ENCODE measurements at places on chromosomes 7 and 10.

- DNase-seq, result no peak
Observed at GRCh38 chr7:6392712-6393666, 54.8 kb downstream of the DAGLB start.

- DNase-seq, result no peak
Observed at GRCh38 chr10:4267086-4267773, 482.2 kb upstream of the KLF6 start.

GRCh38 chr10:70227548-70228320, 5.5 kb downstream of the PPA1 start:
- no peak for DNase-seq

DNA sequence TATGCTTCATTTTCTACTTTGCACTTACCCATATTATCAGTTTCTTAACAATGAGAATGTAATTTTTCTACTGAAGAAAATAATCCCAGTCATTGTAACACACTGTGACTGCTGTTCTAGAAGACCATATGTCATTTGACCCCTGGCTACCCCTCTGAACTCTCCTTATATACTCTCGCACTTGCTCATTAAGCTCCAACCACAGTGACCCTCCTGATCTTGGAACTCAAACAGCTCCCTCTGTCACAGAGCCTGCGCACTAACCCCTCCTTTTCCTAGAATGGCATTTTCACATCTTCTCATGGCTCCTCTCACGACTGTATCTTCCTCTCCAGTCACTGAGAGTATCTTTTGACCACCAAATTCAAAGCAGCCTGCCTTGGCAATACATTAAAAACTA, 169.7 kb downstream of the CACNA2D1 start:
- no peak for DNase-seq

DNA sequence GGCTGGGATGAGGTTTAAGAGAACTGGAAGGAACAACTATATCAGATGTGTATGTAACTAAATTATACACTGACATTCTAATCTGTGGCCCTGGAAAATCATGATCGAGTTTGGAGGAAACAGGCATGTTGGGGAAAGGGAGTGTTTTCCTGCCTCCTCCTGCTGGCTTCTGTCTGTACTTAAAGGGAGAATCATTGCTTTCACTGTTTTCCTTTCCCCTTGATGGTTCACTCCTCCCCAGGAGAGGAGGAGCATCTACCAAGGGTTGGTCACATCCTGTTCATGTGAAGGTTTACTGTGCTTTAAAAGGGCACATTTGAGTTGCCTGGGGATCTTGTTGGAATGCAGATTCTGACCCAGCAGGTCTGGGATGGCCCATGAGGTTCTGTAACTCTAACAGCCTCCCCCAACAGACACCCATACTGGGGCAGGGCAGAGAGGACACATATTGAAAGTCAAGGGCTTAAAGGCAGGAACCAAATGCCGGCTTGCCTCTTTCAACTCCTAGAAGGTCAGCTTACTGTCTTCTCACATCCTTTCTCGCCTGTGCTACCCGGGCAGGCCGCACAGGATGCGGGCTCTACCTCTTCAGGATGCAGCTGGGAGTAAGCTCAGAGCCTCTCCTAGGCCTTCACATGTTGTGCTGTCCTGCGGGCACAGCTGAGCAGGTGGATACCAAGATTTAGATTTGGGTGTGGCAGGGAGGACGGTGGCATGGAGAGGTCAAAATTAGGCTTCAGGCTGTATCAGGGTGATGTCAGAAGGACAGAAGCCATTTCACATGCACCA, 694.8 kb downstream of the KCNMA1 start:
- DNase-seq, result no peak

GRCh38 chr10:129655679-129656031, 188.6 kb downstream of the MGMT start:
- no peak for DNase-seq

DNA sequence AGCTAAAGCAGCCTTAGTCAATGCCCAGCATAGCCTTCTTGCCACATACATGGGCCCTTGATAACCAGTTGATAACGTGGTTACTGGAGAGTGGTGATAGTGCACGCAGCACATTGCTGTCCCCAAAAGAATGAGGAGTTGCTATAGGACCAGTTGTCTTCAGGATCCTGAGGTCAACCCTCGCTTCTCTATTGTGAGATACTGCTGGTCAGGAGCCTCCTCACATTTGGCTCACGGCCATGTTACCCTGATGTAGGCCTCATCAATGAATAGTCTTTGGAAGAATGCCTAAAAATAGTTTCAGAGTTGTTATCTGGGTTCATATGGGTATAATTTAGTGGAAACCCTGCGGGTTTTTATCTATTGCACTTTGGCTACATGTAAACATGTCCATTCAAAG, 230.7 kb downstream of the VTI1A start:
- no peak for DNase-seq

DNA sequence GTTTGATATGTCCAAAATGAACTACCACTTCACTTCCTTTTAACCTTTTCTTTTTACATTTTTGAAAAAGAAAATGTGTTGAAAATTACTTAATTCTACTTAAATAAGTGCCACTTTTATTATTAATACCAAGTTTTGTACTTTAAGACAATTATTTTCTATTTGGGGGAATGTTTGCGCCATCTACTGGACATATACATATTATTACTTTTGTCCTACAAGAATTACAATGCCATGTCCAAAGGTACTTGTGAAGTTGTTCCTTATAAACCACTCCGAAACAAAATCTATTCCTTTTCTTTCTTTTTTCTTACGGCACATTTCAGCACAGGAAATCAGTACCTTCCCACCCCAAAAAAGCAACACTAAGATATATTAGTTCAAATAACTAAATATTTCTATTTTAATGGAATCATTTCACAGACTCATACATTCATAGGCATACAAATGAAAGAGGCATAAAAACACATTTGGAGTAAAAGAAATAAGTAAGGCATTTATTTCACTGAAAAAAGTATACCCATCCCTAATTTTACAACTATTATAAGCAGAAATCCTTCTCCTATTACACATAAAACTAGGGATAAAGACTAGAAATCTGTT, 169.9 kb downstream of the RNF133 start:
- DNase-seq, result no peak

- no peak for DNase-seq
Observed at GRCh38 chr10:47178537-47179290, 121.3 kb upstream of the GDF10 start.

DNA sequence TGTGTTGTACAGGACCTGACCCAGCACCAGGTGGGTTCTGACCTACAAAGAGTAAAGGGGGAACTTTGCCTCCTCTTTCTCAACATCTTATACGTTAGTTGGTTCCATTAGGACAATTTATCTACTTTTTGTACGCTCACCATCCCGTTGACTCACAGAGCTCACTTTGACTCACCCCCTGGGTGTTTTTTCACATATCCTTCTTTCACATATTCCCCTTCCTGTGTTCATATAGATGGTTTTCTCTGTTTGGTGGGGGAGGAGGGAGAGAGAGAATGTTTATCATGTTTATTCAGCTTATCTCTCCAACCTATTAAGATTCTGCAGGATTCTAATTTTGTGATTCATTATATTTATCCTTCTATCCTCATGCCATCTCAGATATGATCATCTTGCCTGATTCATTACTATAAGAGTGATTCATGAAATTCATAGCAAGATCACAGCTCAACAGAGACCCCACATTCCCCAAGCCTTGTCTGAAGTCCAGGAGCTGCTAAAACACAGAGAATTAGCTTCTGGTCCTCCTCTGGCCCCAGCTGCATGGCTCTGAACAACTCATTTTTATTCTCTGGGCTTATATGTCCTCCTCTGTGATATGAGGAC, 37.2 kb downstream of the PRSS2 start:
- no peak for DNase-seq

- DNase-seq, result no peak
Observed at GRCh38 chr7:52030722-52031121, 714.1 kb upstream of the COBL start.

DNA sequence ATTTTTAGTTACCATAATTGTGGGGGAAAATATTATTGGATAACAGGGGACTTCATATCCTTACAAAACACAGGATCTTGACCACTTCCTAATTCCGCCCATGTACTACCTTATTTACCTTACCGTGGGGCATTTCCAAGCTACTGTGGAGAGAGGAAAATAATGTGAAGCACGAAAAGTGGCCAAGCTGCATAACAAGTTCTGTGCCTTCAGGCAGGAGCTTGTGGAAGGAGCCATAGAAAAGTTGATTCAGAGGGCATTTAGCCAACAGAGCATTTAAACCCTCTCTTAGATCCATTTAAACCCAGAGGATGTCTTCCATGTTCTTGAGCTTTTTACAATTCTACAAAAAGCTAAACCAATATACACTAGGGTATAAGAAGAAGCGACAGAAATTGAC, 41.6 kb downstream of the DNAJB9 start:
- DNase-seq, result no peak

DNA sequence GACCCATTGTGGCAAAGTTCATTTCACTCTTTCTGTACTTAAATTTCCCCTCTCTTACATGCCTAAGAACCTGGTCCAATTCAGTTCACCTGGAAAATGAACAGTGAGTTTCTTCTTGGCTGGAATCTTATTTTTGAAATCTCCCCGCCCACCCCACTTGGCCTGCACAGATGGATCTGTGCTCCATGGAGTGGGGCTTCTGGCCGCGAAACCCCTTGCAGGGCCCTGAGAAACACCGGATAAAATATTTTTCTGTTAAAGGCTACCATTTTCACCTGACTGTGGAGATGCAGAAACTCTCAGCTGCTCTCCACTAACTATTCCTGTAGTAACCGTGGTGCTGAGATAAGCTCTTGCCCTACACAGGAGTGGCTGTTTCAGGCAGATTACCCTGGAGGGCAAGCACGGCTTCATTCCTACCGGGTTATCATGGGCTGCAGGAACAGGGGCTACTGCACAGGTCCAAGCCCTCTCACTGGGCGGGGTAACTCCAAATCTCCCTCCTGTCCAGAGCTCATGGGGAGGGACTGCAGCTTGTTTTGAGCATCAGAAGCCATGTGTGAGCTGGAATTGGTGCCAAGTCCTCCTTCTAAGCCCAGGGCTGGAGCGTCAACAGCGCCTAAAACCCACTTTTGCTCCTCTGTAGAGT, 118.9 kb downstream of the PRPF18 start:
- DNase-seq, result no peak

DNA sequence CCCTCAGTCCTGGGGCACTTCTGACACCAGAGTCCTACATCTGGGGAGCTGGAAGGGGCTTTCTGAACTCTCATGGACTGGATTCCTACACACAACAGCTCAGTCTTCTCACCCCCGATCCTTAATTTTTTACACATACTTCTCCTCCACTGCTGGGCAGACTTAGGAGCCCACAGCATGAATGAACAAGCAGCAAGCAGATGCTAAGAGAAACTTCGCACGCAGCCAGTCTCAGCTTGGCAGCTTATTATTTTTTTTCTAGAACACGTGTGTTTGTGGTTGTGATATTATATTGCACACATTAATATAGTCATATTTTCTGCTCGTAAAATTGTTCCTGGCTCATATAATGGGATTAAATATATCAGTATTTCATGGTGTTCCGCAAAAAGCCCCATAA, 50.9 kb upstream of the LOXL4 start:
- DNase-seq, result no peak

- DNase-seq, result no peak
Observed at GRCh38 chr10:101568054-101568745, 19.9 kb downstream of the POLL start.

GRCh38 chr10:121248266-121248665, 350.0 kb downstream of the FGFR2 start:
- no peak for DNase-seq

DNA sequence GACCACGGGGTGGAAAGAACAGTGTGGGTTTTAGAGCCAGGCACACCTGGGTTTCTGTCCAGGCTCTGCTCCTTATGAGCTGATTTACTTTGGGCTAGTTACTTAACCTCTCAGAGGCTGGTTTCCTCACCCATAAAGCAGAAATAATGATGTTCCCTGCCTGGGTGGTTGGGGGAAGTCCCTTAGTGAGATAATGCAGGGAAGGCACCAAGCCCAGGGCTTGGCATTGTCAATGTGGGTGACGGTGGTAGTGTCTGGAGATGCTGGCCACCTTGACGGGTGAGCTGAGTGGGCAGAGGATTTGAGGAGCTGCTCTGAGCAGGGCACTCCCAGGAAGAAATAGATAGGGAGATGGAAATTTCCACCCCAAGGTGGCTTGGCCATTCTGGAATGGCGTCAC, 65.2 kb downstream of the SH2D4B start:
- no peak for DNase-seq

DNA sequence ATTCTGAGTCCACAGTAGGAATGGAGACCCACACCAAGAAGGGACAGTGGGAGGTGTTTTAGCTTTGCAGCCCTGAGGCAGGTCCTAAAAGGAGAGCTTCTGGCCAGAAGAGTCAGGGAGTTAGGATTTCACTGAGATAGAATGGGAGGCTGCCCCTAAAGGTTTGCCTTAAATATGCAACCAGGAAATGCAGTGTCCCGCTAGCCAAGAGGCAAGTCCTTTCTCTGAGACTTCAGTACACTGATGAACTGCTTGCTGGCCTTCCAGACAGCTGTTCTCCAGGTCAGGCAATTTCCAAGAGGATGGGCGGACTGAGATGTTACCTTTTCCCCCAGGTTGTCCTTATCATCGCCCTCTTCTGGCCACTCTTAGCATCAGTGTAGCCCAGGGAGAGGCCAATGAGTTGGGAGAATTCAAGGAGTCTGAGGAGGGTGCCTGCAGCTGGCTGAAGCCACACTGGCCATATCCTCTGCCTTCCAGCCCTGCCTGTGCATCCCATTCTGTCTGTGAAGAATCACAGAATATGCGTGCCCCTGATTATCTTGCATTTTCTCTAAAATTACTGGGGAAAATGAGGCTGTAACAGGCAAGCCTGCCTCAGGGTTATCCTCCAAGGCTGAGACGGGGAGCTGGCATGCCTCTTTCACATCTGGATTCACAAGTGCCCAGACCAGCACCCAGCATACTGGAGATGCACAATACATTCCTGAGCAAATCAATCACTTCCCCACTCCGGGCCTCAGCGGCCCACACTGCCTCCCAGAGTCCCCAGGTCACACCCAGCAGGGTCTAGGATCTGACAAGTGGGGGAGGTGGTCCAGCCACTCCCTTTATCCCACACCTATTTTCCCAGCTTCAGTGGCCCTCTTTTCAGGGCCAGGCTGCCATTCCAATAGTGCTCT, 2.4 kb downstream of the TLL2 start:
- DNase-seq, result peak; percentile 70

DNA sequence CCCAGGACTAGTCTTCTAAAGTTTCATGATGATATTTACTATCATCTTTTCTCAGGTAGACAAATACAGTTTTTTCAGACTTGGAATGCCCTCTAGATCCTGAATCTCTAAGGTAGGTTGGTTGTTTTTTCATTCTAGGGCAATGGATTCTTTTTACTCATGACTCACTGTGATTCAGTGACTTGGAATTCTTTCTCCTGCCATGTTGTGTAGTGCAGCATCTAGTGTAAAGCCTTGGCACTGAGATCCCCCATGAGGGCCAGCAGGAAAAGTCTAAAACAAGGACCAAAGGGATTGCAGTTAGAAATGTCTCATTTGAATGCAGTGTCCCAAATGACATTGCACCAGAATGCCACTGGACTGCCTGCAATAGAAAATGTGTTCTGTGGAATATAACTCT, 430.4 kb downstream of the NEBL start:
- no peak for DNase-seq

DNA sequence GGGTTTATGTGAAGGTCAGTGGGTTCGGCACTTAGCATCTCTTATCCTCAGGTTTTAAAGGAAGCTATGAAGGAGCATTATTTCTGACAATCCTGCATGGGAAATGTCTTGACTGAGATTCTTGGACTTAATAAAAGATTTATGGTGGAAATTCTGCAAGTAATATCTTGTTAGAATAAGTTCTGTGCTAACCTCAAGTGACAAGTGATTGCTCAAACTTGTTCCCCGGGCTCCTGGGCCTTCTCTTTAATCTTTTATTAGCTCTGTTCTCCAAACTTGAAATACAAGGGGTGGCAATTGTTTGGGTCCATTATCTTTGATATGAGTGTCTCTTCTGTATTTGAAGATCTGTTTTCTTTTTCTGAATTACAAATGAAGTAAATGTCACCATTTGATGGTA, 140.6 kb upstream of the CTBP2 start:
- DNase-seq, result no peak

Measured in ecto neural progenitor cell (in vitro differentiated cells).